ENCODE measurements at places on chromosomes 12 and 14.

DNA sequence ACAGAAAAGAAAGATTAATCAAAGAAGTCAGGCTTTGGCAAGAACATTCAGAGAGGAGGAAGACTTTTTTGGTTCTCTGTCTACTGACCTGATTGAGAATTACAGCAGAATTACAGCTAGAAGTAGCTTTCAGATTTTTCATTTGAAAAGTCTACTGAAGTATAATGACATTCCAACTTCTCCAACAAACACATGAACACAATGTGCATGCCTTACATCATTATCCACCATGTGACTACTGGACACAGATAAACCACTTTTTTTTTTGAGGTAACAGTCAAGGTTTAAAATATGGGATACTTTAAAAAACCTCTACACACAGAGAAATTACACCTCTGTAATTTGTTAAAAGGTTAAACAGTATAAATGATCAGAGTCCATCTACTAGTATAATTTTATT lies 12.3 kb downstream of the BTBD7 start:
- DNase-seq: no peak

DNA sequence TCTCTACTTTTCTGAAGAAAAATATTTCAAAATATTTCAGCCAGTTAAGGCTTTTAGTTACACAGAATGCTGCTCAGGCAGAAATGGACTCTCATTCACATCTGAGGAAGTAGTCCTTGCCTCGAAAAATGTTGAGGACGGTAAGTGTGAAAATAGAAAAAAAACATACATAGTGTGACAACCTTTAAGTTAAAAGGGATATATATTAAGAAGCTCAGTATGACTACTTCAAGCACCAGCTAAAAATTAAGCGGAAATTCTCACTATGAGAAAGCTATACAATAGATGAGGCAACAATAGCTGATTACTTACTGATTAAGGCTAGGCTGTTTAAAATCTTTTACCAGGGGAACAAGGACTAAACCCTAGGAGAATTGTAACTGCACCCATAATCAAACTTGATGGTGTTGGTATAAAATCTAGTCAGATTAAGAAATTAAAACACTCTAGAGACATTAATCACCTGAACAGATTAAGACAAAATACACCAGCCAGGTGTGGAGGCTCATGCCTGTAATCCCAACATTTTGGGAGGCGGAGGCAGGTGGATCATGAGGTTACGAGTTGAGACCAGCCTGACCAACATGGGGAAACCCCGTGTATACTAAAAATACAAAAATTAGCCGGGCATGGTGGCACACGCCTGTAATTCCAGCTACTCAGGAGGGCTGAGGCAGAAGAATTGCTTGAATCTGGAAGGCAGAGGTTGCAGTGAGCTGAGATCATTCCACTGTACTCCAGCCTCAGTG lies 53.9 kb downstream of the HNRNPC start:
- no peak for DNase-seq

DNA sequence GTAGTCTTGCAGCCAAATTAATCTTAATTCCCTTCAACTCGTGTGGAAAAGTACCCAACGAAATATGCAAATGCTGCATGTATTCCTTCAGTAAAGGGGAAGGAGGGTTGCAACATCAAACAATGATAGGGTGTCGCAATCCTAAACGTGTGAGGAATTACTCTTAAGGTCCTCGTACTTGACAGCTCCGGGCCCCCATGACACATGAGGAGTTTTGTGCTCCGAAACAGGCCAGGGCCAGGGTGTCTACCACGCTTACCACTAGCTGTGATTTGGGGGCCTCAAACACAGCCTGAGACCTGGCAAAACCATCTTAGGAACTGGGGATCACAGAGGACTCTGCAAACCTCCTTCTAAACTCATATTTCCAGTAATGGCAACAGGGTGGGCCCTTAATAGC lies 20.4 kb downstream of the FOS start:
- DNase-seq: no peak

- DNase-seq: no peak
Measured at GRCh38 chr12:130573235-130573634, 142.9 kb downstream of the RIMBP2 start.

DNA sequence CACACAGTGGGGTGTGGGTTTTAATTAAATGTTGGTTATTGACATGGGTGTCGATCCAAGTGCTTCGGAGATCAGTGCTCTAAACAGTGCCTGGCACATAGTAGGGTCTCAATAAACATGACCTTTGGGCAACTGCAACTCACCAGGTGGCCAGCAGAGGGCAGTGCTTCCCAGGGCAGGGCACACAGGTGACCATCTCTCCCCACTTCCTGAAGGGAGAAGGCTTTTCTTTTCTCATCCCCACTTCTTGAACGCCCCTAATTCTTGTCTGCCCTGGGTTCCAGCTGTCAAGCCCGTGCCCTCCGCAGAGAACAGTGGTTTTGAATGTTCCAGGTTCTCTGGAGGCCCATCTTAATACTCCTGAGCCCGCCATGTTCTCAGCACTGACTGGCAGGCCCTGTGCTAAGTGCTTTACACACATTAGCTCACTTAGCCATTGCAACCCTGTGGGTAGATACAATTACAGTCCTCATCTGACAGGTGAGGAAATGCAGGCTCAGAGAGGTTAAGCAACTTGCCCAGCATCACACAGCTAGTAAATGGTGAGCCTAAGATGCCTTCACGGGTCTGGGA lies 16.3 kb downstream of the RAPGEF3 start:
- peak; percentile 43 for DNase-seq

DNA sequence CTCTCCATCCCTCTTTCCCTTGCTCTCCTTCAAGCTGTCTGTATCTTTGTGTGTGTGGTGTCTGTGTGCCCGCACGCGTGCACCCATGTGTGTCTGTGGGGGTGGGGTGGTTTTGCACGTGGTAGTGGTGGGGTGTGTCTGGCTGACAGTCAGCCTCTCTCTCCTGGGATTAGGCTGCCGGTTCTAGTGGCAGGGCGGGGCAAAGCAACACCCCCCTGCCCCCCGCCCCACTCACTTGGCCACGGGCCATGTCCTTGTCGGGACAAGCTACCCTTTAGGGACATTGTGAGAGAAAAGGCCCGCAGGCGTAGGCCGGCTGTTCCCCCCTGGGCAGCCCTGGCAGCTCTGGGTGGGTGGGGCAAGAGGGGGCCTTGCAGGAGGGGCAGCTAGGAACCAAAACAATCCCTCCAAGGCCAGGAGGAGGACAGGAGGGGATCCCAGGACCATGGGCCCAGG lies 182.6 kb downstream of the ALG10 start:
- no peak for DNase-seq

DNA sequence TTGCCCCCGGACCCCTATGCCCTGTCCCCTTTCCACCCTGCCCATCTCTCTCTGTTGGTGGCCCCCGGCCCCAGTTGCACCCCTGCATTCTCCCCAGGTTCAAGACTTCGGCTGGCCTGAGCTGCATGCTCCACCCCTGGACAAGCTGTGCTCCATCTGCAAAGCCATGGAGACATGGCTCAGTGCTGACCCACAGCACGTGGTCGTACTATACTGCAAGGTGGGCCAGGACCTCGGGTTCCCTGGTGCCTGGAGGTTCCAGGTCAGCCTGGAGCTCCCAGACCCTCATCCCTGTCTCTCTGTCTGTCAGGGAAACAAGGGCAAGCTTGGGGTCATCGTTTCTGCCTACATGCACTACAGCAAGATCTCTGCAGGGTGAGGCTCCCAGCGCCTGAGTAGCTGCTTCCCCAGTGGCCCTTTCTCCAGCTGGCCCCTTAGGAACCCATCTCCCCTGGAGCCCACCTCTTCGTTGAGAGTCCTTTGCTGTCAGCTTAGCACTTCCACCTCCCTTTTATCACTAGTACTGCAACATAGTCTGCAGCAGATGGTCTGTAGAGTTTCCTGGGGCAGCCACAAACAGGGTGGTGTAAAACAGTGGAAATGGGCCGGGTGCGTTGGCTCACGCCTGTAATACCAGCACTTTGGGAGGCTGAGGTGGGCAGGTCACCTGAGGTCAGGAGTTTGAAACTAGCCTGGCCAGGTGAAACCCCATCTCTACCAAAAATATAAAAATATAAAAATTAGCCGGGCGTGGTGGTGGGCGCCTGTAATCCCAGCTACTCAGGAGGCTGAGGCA lies 5.8 kb downstream of the TNS2 start:
- DNase-seq: no peak

DNA sequence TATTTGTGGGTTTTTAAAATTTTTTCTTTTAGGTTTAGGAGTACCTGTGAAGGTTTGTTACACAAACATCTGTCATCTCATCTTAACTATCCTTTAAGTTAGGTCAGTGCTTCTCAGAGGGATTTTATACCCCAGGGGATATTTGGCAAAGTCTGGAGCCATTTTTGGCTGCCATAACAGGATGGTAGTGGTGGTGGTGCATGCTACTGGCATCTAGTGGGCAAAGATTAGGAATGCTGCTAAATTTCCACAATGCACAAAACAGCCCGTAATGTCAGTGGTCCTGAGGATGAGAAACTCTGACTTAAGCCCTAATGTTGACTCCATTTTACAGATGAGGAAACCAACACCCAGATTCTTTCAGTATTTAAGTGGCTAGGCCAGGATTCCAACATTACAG lies 85.2 kb upstream of the MYF6 start:
- no peak for DNase-seq

DNA sequence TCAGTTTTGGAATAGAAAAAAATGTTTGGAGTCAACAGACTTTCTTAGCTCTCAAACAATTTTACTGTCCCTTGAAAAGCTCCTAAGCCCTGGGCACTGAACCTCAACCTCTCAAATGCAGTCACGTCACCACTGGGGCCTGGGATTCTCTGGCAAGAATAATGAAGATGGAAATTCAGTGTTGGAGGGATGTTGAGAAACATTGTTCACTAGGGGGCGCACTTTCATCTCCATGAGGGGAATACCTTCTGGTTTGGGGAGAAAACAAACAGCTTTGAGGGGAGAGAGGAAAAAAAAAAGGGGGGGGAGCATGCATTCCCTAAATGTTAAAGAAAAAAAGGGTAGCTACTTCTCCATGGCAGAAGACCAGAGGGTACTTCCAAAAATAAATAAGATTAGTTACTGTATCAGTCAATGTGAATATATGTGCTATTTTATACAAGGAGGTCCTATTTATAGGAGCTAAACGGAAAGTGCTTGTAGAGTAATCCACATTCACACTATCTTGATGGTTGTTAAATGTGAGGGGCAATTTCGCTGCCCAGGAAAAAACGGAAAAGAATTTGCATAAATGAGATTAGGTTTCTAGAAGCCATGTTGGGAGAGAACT lies 5.8 kb upstream of the TBPL2 start:
- peak; percentile 70 for DNase-seq

DNA sequence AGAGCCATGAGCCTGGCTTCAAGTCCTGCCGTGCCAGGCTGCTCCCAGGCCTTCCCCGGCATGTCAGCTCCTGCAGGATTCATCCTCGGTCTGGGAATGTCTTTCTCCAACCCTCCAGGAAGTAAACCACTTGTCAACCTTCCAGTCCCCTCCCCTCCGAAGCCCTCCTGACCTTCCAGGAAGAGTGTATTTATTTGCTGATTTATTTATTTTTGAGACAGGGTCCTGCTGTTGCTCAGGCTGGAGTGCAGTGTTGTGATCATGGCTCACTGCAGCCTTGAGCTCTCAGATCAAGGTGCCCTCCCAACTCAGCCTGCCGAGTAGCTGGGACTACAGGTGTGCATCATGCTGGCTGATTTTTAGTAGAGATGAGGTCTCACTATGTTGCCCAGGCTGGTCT lies 24.7 kb downstream of the VSX2 start:
- no peak for DNase-seq

DNA sequence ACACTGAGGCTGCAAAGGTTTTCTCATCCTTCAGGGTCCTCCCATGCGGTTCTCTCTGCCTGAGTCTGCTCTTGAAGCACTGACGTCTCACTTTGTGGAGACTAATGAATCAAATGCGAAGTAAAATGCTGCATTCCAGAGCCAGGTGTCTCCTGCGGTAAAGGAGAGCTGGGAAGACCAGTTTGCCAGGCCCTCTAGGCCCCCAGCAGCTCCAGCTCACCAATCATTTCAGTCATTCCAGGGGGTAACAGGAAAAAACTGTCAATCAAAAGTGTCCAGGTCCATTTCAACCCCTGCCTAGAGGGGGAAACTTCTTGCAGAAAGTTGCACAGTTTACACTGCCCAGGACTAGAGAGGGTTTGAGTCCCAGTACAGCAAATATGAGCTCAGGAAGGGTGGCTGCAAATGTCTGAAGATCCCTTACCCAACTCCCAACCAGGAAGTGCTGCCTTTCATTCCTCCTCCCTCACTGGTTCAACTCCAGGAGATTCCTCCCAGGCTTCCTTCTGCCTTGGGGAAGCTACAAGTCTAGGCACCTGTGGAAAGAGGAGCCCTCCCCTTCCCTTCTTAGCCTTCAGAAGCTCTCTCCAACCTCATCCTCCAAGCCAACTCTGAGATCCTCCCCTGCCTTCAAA lies 2.7 kb upstream of the NXPH4 start:
- DNase-seq: no peak

GRCh38 chr14:34496679-34497513 lies 34.9 kb upstream of the SPTSSA start:
- peak; percentile 75 for DNase-seq

DNA sequence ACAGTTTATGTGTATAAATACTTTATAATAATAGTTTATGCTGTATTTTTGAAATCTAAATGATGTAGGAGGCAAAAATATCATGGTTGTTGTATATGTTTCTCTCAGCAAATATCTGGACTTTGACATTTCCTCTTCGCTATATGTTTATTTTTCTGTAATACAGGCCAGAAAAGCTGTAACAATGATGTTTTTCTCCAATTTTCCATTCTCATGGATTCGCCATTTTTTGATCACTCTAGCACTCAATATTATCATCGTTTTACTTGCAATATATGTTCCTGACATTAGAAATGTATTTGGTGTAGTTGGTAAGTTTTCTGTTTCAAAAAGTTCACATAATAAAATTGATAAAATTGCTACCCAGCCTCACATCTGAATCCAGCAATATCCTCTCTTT lies 70.6 kb downstream of the SLC38A6 start:
- DNase-seq: no peak

DNA sequence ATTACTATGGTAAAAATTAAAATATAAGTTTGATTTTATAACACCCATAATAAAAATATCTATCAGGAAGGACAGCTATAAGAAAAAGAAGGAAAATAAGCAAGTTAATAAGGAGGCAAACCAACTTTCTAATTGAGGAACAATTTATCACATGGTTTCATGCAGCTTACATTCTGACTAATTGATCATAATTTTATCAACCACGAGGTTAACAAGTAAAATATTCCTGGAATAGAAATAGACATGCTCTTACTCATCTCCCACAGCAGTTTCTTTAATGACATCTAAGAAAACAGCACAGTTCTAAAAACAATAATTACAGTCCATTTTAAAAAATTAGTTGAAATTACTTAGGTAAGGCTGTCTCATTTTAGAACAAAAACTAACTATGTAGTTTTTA lies 130.8 kb upstream of the KRR1 start:
- no peak for DNase-seq

DNA sequence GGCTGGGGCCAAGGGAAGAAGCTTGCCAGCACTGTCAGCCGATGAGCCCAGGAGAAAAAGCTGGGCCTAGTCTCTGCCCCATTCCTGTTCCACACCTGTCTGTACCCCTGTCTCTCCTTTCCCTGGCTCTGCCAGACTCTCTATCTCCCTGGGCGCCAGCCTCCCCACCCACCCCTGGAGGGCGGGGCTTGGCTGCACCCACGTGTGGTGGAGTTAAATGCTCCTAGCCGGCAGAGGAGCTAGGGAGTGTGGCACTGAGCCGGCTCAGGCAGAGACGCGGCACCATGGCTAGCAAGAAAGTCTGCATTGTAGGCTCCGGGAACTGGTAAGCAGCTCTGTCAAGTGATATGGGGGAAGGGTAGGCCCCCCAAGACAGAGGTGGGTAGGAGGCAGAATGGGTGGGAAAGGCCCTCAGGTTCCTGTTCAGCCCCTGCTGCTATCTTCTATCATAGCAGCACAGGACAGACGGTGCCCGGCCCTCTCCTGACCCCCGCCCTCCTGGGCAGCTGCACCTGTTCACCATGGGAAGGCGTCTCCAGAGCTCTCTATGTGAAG lies at the start of gene GPD1:
GPD1 (plus strand) TSS at position 242 of the 555 bp plus-strand sequence; CDS start at position 285, 43 bp downstream.
- no peak for DNase-seq

Data from NT2/D1 (cell line).